ENCODE measurements at places on chromosomes 7 and 10.

GRCh38 chr7:157514746-157515145 is 177.9 kb downstream of the DNAJB6 start:
- no peaks in the 10 kb centered on the region for H3K27me3 ChIP-seq
- H3K27ac ChIP-seq, result no peak overlapping the region
- H3K4me3 ChIP-seq, result no peak overlapping the region
- H3K36me3 ChIP-seq, result no peaks in the 10 kb centered on the region
- H3K4me1 ChIP-seq, result no peaks in the 10 kb centered on the region

DNA sequence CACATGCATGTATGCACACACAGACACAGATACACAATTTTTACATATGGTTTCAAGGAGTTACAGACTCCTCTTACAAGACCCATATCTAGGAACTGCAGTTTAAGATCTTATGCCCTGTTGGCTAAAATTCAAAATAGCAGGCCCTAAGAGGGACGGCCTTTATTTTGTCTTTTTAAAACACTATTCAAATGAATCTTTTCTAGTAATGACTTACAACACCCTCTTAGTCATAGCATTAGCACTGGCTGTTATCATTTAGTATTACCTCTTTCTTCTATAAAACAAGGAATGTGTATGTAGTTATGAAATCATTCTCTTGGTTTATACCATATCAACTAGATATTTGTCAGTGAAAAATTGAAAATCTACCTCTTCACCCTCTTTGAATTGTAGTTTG is 15.3 kb downstream of the PAPSS2 start:
- H3K27ac ChIP-seq, result no peak overlapping the region
- no peaks in the 10 kb centered on the region for H3K4me1 ChIP-seq
- H3K27me3 ChIP-seq, result no peaks in the 10 kb centered on the region
- H3K4me3 ChIP-seq, result no peak overlapping the region
- H3K36me3 ChIP-seq, result no peaks in the 10 kb centered on the region

DNA sequence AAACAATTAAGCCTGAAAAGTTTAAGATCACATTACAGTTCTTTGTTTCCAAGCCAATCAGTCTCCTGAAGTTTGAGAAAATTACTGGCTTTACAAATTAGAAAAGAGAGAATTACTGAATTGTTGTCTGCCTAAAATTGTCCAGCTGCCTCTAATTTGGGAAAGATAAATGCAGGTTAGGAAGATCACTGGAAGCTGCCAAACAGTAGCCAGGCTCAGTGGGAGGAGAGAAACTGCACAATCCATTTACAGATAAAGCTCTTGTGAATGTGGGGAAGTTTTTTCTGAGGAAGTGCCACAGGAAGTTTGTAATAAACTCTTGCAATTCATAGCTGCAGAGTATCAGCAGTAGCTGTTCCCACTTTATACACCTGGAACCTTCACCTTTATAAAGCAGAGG is 100.7 kb downstream of the IQUB start:
- no peak overlapping the region for H3K27ac ChIP-seq
- no peaks in the 10 kb centered on the region for H3K27me3 ChIP-seq
- H3K36me3 ChIP-seq, result no peaks in the 10 kb centered on the region
- H3K4me3 ChIP-seq, result no peak overlapping the region
- no peak for DNase-seq

- H3K4me3 ChIP-seq, result no peak overlapping the region
- peak overlapping the region; percentile 54 for H3K27ac ChIP-seq
These were observed 12.1 kb downstream of the ENTPD1 start for GRCh38 chr10:95767884-95768556.

DNA sequence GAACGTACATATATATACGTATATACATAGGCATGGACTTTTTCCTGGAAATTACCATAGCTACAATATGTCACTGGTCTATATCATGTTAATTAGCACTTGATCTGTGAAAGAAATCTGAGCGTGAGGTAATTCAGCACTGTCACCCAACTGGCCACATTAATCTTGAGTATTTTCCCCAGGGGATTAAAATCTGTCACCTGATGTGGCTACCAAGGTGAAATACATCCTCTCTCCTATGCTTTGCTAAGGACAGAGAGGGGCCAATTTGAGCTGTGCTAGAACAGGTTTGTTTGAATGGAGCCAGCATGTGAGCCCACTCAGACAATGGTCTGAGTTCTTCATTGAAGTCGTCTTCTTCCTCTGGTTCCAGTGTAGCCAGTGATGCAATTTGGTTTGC is 33.3 kb downstream of the CYCS start:
- DNase-seq, result no peak
- peaks cover 6% of the 10 kb centered on the region for H3K4me1 ChIP-seq
- H3K27ac ChIP-seq, result no peak overlapping the region
- no peaks in the 10 kb centered on the region for H3K27me3 ChIP-seq

- H3K27me3 ChIP-seq, result no peaks in the 10 kb centered on the region
- H3K4me3 ChIP-seq, result no peak overlapping the region
These were observed 41.8 kb upstream of the MKI67 start for GRCh38 chr10:128167926-128168520.

- H3K4me1 ChIP-seq, result no peaks in the 10 kb centered on the region
- H3K4me3 ChIP-seq, result no peak overlapping the region
- no peak overlapping the region for H3K27ac ChIP-seq
- H3K36me3 ChIP-seq, result no peaks in the 10 kb centered on the region
These were observed 36.9 kb upstream of the CCDC3 start for GRCh38 chr10:13038391-13038790.

GRCh38 chr10:1627945-1628344 is 109.4 kb downstream of the ADARB2 start:
- DNase-seq, result no peak
- H3K4me1 ChIP-seq, result no peaks in the 10 kb centered on the region
- no peak overlapping the region for H3K4me3 ChIP-seq
- peaks cover 30% of the 10 kb centered on the region for H3K27me3 ChIP-seq

GRCh38 chr7:106076537-106076936 is 35.6 kb downstream of the SYPL1 start:
- DNase-seq, result no peak
- no peaks in the 10 kb centered on the region for H3K36me3 ChIP-seq
- no peaks in the 10 kb centered on the region for H3K27me3 ChIP-seq
- no peak overlapping the region for H3K27ac ChIP-seq
- peaks cover 24% of the 10 kb centered on the region for H3K4me1 ChIP-seq

DNA sequence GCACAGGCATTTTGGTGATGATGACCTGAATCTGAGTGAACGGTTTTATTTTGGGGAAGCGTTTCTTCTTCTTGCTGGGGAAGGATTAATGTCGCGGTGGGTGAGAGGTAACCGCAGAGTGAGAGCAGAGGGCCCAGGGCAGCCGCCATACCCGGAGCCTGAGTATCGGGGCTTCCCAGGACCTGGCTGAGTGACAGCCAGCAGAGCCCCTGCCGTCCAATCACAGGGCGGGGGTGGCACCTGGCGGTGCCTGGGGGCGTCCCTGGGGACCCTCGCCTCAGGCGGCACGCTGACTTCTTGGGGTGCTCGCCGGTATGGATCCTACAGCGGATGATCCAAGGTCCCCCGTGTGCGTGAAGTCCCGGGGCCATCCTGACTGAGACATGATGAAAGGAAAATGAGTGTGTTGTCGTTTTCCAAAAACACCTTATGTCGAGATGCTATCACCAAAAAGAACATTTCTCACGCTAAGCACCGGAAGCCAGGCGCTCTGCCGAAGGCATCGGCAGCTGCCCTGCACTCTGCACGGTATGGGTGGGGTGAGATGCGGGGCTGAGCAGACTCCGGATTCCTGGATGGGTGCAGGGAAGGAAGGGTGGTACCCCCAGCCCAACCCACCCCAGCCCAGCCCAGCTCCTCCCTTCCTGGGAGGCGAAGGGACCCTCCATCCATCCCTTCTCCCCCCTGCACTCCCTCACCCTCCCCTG is 227.9 kb upstream of the SHH start:
- H3K27me3 ChIP-seq, result no peaks in the 10 kb centered on the region
- H3K36me3 ChIP-seq, result no peaks in the 10 kb centered on the region
- H3K27ac ChIP-seq, result no peak overlapping the region

- H3K27ac ChIP-seq, result no peak overlapping the region
- no peaks in the 10 kb centered on the region for H3K36me3 ChIP-seq
- no peaks in the 10 kb centered on the region for H3K27me3 ChIP-seq
- DNase-seq, result no peak
These were observed 283.7 kb upstream of the FZD1 start for GRCh38 chr7:90980545-90980944.

- DNase-seq, result no peak
- H3K27me3 ChIP-seq, result no peaks in the 10 kb centered on the region
- H3K36me3 ChIP-seq, result no peaks in the 10 kb centered on the region
These were observed 43.2 kb downstream of the CFAP46 start for GRCh38 chr10:132899054-132899750.

- H3K27me3 ChIP-seq, result no peaks in the 10 kb centered on the region
- H3K27ac ChIP-seq, result no peak overlapping the region
- no peak overlapping the region for H3K4me3 ChIP-seq
These were observed 154.8 kb downstream of the LRRC4 start for GRCh38 chr7:127876393-127876792.

DNA sequence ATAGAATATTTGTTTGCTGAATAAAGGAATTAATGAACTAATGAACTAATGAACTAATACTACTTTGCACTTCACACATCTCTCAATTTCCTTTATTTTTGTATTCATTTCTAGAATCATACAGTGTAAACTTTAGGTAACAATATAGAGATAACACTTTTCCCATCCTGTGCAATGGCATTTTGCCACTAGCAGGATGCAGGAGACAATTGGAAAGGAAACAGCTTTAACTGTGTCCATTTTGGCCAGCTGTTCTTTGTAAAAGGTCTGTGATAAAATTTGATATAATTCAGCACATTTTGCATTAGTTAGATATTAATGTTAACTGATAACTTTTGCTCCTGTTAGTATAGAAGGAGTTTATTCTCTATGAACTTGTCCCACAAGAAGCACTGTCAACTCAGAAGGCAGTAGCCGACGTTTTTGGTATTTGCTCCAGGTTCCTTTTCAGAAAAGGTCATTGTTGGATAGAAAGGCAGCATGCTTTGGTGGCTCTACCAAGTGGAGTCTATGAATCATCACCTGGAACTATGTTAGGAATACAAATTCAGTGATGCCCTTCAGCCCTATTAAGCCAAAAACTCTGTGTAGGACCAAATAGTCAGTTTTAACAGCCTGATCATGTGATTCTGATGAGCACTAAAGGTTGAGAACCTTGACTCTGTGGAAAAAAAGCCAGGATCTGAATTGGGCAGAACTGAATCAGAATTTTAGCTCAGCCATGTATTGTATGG is 86.6 kb downstream of the NRG3 start:
- H3K4me1 ChIP-seq, result no peaks in the 10 kb centered on the region
- H3K27ac ChIP-seq, result no peak overlapping the region
- H3K36me3 ChIP-seq, result no peaks in the 10 kb centered on the region
- DNase-seq, result no peak

GRCh38 chr7:117937049-117937752 is 64.0 kb upstream of the CTTNBP2 start:
- no peaks in the 10 kb centered on the region for H3K4me1 ChIP-seq
- no peak for DNase-seq
- no peaks in the 10 kb centered on the region for H3K27me3 ChIP-seq
- no peak overlapping the region for H3K27ac ChIP-seq

GRCh38 chr10:69873135-69873639 is 71.5 kb downstream of the COL13A1 start:
- no peak for DNase-seq
- no peaks in the 10 kb centered on the region for H3K4me1 ChIP-seq
- H3K27me3 ChIP-seq, result no peaks in the 10 kb centered on the region
- no peaks in the 10 kb centered on the region for H3K36me3 ChIP-seq
- no peak overlapping the region for H3K27ac ChIP-seq
- no peak overlapping the region for H3K4me3 ChIP-seq

- no peaks in the 10 kb centered on the region for H3K27me3 ChIP-seq
- no peak overlapping the region for H3K27ac ChIP-seq
- no peaks in the 10 kb centered on the region for H3K4me1 ChIP-seq
- DNase-seq, result no peak
- H3K4me3 ChIP-seq, result no peak overlapping the region
These were observed 13.2 kb upstream of the TAS2R60 start for GRCh38 chr7:143429770-143430698.

- H3K36me3 ChIP-seq, result no peaks in the 10 kb centered on the region
- no peak overlapping the region for H3K27ac ChIP-seq
- DNase-seq, result no peak
- H3K27me3 ChIP-seq, result no peaks in the 10 kb centered on the region
These were observed 42.7 kb downstream of the FAM107B start for GRCh38 chr10:14731875-14732512.

DNA sequence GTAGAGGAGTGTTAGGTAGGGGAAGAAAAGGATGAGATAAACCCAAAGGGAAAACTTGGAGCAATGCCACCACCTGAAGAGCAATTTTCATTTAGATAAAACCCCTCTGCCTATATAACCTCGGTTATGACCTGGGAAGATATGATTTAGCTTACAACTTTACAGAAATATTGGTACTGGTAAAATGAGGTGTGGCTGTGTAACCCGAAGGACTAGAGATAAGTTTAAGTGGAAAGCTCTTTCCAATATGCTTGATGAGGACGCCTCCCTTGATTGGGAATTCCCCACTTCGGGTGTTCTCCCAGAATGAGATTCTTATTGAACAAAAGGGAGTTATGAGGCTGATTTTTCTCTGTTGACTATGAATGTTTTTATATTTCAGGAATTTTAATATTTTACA is 109.5 kb upstream of the CDK6 start:
- peaks cover 8% of the 10 kb centered on the region for H3K4me1 ChIP-seq
- H3K27me3 ChIP-seq, result no peaks in the 10 kb centered on the region
- no peaks in the 10 kb centered on the region for H3K36me3 ChIP-seq
- H3K27ac ChIP-seq, result no peak overlapping the region

DNA sequence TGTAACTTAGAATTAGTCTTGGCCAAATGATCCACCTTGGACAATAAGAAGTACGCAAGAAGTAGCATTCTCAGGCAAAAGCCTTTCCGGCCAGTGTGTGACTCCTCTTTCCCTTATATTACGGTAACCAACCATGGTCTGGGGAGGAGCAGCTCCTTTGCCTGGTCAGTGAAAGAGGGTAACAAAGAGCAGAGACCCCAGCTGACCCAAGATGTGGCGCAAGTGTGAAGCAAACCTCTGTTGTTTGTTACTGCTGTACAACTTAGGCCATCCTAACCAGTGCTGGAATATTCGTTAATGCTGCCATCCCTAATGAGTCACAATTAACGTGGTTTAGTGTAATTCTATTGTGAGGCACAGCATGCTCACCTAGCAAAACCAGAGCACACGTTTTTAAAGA is 44.0 kb downstream of the HIPK2 start:
- no peaks in the 10 kb centered on the region for H3K27me3 ChIP-seq
- H3K4me1 ChIP-seq, result peaks cover 90% of the 10 kb centered on the region
- H3K36me3 ChIP-seq, result no peaks in the 10 kb centered on the region

- H3K27ac ChIP-seq, result no peak overlapping the region
- H3K27me3 ChIP-seq, result no peaks in the 10 kb centered on the region
- H3K36me3 ChIP-seq, result no peaks in the 10 kb centered on the region
- no peak for DNase-seq
These were observed 20.1 kb downstream of the LHPP start for GRCh38 chr10:124481717-124482116.

- DNase-seq, result no peak
- no peak overlapping the region for H3K4me3 ChIP-seq
- H3K27ac ChIP-seq, result no peak overlapping the region
- peaks cover 9% of the 10 kb centered on the region for H3K27me3 ChIP-seq
- no peaks in the 10 kb centered on the region for H3K4me1 ChIP-seq
These were observed 41.3 kb upstream of the CALN1 start for GRCh38 chr7:72453471-72453870.

GRCh38 chr7:28239823-28240204 is 59.2 kb upstream of the JAZF1 start:
- no peak overlapping the region for H3K4me3 ChIP-seq
- H3K27me3 ChIP-seq, result no peaks in the 10 kb centered on the region
- H3K4me1 ChIP-seq, result no peaks in the 10 kb centered on the region
- no peak overlapping the region for H3K27ac ChIP-seq
- H3K36me3 ChIP-seq, result no peaks in the 10 kb centered on the region
- DNase-seq, result no peak

- peaks cover 89% of the 10 kb centered on the region for H3K36me3 ChIP-seq
- H3K4me3 ChIP-seq, result no peak overlapping the region
- no peaks in the 10 kb centered on the region for H3K4me1 ChIP-seq
- DNase-seq, result no peak
- H3K27me3 ChIP-seq, result no peaks in the 10 kb centered on the region
These were observed 64.0 kb downstream of the ERCC6 start for GRCh38 chr10:49474901-49475300.

All from esophagus muscularis mucosa (tissue), 4 donors.